Activated CD4-positive, CD25-positive, alpha-beta regulatory T cell (primary cell): ENCODE measurements at places on chromosomes 6 and 20.

DNA sequence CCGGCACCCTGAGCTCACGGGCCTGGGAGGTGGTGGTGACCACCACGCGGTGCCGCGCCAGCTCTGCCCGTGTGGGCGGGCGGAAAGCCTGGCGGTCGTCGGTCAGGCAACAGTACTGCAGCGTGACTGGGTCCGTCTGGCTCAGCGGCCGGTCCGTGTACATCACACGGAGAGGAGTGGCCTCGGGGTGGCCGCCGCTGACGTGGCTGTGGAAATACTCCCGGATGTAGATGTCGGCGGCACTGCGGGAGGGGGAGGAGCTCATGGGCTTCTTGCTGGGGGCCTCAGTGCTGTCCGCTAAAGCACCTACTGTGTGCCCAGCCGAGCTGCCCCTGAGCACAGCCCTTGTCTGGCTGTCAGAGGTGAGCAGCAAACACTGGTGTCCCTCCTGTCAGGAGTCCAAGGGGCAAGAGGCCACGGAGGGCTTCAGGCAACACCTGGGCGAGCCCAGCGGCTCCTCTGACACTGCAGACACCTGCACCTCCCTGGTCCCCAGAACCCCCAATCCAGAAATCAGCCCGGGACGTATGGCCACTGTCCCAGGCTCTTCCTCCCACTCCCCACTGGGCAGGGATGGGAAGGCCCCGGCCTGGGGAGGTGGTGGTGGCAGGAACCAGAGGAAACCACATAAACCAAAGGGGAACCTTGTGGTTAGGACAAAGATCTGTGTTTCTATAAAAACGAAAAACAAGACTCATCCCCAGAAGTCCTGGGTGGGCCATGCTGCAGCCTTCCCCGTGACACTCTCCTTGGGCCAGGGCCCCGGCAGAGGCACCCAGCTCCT, 6.5 kb downstream of the HELZ2 start:
- no peak for DNase-seq

DNA sequence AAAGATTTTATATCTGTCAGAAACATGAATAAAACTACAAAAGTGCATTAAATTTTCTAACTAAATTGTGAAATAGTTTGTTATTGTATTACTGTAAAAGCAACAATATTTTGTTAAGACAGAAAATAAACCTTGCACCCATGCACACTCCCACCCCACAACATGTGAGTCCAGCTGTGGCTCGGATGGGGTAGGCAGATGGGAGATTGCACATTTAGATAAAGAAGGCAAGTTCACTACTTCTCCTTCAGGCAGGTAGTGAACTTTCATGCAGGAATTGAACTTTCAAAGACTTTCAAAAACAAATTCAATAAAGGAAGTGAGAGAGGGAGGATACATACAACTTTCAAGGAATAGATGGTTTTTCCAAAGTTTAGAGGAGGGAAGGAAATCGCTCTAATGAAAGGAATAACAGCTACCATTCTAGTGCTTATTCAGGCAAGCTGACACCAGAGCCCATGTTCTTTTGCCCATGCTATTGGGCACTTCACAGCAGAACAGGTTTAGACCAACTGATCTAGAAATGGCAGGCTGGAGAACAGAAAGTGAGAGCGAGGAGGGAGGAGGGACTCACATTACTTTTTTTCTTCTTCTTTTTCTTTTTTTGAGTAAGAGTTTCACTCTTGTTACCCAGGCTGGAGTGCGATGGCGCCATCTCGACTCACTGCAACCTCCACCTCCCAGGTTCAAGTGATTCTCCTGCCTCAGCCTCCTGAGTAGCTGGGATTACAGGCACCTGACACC, 28.5 kb downstream of the SF3B5 start:
- no peak for DNase-seq

- no peak for DNase-seq
Measured at GRCh38 chr6:82687855-82688254, 324.2 kb downstream of the TPBG start.

DNA sequence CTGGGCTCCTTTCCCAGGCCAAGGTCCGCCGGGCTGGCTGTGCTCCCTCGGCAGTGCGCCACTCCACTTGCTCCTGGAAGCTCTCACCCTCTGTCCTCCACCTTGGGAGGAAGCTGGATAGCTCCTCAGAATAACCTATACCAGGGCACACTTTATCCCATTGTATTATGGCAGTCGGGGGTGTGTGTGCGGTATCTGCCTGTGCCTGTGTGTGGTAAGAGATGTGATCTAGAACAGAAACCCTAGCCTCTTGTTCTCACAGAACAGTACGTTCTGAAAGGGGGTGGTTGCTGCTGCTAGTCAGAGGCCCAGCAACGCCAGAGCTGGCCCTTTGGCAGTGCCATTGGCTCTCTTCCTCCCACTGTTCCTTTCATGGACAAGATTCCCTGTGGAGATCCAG, 168.4 kb downstream of the TBXT start:
- DNase-seq, result no peak

GRCh38 chr20:22863826-22864225, 171.3 kb upstream of the SSTR4 start:
- DNase-seq, result no peak

- no peak for DNase-seq
Measured at GRCh38 chr6:150417899-150418826, 49.4 kb downstream of the IYD start.

DNA sequence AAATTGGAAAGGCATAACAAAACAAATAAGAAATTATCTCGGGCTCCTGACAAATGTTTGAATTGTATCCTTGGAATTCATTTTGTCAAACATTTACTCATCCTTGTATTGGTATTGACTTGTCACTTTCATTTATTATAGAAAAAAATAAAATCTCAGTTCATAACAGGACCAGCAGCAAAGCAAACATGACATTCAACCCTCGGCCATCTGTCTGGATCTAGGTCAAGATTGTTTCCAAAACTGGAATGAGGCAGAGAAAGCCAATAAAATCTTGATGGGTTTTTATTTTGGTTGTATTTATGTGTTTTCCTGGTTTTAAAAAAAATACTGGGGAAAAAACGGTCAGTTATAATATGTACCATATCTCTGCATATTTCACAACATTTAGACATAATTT, 42.9 kb upstream of the FABP7 start:
- no peak for DNase-seq
